ENCODE measurements at places on chromosomes 2 and 18.

DNA sequence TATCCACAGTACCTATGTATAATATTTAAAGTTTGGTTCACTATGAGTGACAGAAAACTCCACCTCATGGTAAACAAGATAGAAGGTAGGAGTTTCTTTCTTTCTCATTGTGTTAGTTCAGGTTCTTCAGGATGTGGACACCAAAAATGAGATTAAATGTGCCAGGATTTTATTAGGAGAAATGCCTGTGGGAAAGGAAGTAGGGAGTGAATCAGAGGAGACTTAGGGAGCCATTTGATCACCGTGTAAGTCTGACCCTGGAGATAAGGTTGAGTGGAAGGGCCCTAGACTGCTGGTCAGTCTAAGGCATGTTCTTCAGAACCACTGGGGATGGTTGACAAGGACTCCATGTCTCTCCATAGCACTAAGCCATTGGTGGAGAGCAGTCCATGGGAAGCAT, 8.1 kb downstream of the AOX1 start:
- DNase-seq = no peak

- no peak for DNase-seq
These were observed 136.5 kb upstream of the NFATC1 start for GRCh38 chr18:79259218-79259617.

DNA sequence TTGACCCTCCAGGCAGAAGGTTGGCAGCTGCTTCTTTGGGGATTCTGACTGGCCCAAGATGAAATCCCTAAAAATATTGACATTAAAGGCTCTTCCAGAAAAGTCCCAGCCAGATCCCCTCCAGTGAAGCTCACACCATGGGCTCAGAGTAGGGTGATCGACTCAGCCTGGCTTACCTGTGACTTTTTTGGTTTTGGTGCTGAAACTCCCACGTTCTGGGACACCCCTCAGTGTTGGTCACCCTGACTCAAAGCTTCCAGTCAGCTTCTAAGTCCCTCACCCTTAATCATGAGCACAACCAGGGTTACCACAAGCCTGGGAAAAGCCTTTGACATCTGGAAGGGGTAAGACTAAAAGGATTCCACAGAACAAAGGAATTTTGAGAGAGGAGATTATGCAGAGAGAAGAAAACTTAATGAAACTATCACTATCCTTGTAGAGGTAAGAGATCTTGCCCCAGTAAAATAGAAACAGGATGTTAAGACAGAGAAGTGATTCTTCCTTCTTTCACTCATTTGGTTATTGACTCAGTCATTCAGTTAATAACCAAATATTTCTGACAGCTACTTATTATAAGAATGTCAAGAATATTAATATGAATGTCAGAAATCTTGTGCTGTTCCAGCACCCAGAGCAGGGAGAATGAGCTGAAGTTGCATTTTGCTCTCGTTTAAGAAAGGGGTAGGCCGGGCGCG, 66.8 kb upstream of the SEC11C start:
- DNase-seq = no peak

GRCh38 chr18:54679318-54680149, 88.5 kb downstream of the DYNAP start:
- no peak for DNase-seq

- DNase-seq = no peak
These were observed 97.9 kb downstream of the MTCL1 start for GRCh38 chr18:8803063-8803795.

- DNase-seq = no peak
These were observed 1.5 kb downstream of the IL1B start for GRCh38 chr2:112835061-112835501.

DNA sequence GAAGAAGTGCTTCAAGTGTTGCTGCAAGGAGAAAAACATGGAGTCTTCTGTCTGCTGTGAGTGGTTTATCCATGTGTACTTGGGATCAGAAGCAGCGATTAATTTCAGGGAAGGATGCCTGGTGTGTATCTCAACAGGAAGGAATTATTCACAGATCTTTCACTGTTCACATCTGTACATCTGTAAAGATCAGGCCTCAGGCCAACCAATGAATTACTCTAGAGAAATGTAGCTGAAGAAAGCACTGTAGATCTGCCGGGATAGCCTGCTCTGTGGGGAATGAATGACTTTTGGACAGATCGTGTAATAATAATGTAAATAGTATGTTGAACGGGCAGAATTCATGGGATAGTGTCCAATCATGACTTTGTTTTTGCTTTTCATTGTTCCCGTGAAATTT, 54.0 kb upstream of the SPP2 start:
- no peak for DNase-seq

DNA sequence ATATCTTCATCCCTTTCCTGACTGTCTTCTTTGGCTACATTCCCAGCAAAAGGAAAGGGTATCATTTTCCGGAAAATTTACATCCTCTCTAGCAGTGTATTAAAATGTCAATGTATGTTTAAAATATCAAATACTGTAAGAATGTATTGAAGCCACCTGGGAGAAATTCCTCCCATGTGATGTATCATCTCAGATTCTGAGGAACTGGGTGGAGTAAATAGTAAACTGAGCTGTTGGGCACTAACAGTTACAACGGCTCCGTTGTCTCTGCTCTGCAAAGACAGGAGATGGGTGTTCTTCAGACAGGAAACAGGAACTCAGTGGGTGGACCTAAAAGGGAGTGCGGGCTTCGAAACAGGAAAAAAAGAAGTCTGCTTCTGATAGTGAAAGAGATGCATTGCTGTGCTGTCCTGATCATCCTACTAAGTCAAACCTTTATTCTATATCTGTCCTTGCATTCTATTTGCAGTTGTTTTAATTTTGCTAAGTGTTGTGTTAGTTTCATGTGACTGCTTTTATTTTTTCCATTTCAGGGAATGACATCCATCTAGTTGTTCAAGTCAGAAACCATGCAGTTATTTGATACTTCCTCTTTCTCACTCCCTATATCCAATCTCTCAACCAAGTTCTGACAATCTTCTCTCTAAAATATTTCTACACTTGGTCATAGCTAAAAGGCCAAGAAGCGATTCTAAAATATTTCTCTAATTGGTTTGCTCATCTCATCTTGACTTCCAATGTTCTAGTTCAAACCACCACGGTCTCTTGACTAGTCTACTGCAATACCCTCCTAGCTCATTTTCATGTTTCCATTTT, 19.4 kb downstream of the DOK1 start:
- DNase-seq = no peak

DNA sequence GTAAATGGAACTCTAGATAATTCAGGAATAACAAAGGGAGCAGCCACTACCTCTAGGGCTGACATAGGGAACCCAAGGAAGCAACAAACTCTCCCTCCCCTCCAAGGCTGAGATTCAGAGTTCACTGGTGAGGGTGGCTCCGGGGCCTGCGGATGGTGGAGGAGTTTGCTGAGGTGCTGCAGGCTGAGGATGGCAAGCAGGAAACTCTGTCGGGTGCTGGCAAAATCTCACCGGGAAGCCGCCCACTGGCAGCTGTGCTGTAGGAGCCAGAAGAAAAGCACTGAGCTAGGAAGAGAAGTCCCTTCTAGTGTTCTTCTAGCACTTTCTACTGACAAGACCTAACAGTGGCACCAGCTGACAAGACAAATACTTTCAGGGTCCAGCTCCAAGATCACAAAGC, 12.5 kb upstream of the HAAO start:
- no peak for DNase-seq

DNA sequence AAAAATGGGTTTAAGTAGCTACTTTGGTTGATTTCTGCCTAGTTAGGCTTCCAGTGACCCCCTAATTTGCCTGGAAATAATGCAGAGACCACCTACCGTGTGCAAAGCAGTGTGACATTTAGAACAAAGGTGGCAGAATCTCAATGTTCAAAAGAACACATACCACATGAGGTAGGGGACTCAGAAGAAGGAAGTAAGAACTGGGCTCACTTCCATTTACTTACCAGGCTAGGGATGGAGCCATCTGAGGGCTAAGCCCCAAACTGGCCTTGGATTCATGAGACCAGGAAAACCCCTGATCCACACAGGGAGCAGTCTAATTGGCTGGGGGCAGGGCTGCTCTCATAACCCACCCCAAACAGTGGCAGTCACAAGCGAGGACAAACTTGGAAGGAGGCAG, 190.7 kb downstream of the NCKAP5 start:
- DNase-seq = no peak

GRCh38 chr18:46071653-46072375, at the start of gene PSTPIP2:
TSS of gene PSTPIP2 (minus strand) at chr18:46072260. CDS start at chr18:46072188, 72 bp downstream.
- peak; percentile 67 for DNase-seq

GRCh38 chr18:48621240-48621639, 82.4 kb downstream of the CTIF start:
- no peak for DNase-seq

DNA sequence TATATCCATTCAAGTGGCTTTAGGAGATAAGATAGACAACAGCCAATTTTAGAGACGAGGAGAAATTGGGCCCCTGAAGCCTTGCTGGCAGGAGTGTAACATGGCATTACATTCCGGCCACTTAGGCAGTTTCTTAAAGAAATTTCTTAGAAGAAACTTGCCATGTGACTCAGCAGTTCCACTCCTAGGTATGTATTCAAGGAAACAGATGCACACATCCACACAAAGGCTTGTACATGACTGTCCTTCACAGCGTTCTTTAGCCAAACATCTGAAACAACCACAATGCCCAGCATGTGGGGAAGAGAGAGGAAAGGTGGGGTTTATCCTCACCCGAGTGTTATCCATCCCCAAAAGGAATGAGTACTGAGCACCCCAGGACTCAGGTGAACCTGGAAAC, 107.1 kb downstream of the NFATC1 start:
- no peak for DNase-seq

DNA sequence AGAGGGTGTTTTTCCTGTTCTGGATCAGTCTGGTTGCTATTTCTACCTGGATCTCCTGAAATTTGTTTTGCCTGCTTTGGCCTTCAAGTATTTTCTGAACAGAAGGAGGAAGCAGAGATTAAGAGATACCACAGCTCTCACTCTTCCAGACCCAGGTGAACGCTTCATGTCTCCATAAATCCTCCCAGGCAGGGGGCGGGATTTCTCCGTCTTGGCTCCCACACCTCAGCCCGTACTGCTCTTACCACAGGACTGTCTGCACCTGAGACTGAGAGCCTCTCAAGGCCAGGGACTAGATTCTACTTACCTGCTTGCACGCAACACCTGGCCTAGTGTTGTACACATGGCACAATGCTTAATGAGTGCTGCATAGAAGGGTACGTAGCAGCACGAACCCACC, 59.9 kb upstream of the LRPPRC start:
- no peak for DNase-seq

DNA sequence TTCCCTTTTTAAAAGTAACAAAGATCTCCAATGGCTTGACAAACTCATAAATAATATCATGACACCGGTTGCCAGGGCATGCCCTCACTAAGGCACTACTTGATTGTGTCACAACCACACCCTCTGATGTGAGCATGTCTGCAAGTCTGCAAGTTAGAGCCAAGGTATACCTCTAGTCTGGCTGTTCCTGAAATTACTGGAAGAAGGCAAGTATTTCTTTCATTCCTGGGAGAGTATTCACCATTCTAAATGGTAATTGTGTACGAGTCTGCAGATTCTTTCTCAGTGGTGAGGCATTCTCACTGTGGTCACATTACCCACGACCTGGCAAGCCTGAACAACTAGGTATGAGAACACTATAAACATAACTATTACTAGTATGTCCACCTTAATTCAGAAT, 25.7 kb upstream of the RNU4ATAC start:
- no peak for DNase-seq

DNA sequence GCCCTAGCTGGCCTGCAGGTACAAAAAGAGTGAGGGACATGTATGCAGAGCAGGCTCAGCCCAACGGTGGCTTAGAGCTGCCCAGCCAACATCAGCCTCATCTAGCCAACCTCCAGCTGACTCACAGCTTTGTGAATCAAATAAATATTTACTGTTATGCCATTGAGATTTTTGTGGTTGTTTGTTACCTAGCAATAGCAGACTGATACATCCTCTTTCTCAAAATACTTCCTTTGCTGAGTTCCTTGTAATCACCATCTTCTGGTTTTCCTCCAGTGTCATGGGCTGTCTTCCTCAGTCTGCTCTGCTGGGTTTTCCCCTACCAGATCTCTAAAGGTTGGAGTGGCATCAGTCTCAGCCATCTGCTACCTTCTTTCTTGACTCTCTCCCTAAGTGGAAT, 126.6 kb upstream of the SLC1A4 start:
- DNase-seq = no peak

DNA sequence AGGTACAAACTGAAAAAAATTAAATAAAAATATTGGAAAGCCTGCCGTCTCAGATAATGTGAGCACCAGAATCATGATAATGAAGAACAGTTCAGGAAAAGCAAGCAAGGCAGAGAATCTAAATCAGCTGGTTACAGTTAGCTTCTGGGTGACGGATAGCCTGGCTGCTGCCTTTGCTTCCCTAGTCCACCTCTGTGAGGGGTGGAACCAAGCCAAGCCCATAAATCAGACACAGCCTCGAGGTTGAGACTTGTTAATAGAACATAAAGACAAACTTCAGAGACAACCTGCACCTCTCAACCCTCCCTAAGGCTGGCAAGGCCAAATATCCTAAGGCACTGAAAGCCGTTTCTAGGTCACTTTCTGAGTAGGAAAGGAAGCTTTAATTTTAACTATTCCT, 334.7 kb upstream of the SLC39A10 start:
- no peak for DNase-seq

DNA sequence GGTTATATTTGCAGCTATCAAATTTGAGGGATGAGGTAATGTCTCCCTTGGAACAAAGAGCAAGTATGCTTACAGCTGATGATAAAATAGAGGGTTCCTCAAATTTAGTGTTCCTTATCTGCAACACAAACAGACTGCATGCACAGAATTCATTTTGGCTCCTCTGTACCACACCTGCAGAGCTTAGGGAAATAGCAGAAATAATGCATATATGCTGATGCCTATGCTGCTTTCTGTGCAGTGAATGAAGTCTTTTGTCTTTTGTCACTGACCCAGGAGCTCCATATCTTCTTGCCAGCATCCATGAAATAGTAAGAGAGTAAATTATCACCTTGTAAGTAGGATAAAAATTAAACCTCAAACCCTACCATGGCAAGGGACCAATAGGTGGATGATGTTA, 69.8 kb downstream of the NCKAP1 start:
- no peak for DNase-seq

- no peak for DNase-seq
These were observed 19.0 kb downstream of the OSBPL1A start for GRCh38 chr18:24378598-24378997.

DNA sequence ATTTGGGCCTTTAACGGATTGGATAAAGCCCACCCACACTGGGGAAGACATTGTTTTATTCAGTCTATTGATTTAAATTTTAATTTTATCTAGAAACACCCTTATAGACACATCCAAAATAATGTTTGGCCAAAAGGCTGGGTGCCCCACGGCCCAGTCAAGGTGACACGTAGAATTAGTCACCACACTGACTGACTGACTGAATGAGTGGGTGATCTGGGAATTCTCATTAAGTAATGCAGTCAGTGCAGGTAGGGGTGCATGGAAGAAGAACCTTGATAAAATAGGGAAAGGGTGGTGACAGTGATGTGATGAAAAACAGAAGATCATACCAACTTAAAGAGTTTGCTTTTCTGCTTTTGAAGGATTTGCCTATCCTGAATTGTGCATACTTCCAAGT, 554.8 kb downstream of the DCC start:
- no peak for DNase-seq

Data from stimulated activated naive CD4-positive, alpha-beta T cell treated with Interleukin-2 at 50 U/mL for 16 hours (primary cell).